ENCODE measurements at places on chromosomes 12 and 14.

- no peak for DNase-seq
Observed at GRCh38 chr12:47139000-47139681, 59.4 kb upstream of the AMIGO2 start.

DNA sequence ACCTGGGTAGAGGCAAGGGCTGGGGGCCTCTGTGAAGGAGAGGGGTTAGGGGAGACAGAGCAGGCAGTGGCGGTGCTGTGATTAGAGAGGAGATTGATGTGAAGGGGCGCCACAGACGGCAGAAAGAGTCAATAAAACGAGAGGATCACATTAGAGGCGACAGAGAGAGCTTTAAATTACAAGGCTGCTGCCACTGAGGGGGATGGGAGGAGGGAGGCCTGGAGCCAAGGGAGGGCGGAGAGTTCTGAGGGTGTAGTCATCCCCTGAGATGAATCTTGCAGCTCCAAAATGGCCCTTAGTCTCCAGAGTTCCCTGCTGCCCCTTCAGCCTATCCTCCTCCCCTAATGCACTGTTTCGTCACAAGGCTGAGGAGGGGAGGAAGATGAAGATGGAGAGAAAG is 12.8 kb downstream of the ZFHX2 start:
- no peak for DNase-seq

- DNase-seq, result no peak
Observed at GRCh38 chr12:109654357-109654756, 59.3 kb upstream of the FAM222A start.

DNA sequence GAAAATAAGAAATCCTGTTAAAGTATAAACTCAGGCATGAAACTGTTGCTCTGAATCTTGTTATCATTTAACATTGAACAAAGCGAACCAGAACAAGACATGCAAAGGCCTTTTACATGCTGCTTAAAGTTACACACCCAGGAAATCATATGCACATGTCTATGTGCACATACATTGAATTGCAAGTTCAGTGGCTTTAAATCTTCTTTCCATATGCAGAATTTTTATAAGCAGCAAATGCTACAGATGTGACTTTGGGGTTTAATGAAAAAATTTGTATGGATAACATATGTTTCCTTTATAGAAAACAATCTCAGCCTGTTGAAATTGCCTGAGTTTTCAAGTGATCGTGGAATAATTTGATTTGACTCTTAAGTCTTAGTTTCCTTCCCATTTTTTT is 193.9 kb downstream of the AEBP2 start:
- no peak for DNase-seq

DNA sequence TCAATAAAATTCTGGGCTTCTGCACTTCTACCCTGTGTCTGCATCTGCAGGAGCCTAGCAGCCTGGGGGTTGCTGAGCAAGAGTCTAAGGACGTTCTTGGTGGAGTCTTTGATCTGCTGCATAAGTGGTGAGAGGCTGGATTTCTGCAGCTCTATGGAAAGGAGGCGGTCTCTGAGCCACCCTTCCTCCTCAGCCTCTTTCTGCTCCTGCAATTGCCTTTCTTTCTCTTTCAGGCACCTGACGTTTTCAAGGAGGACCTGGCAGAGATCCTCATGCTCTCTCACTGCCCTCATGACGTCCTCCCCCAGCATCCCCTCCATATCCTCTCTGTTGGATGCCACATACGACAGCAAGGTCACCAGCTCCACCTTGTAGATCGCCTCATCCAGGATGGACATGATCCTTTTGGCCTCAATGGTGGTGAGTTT is 13.6 kb upstream of the TPCN1 start:
- DNase-seq, result peak; percentile 63

DNA sequence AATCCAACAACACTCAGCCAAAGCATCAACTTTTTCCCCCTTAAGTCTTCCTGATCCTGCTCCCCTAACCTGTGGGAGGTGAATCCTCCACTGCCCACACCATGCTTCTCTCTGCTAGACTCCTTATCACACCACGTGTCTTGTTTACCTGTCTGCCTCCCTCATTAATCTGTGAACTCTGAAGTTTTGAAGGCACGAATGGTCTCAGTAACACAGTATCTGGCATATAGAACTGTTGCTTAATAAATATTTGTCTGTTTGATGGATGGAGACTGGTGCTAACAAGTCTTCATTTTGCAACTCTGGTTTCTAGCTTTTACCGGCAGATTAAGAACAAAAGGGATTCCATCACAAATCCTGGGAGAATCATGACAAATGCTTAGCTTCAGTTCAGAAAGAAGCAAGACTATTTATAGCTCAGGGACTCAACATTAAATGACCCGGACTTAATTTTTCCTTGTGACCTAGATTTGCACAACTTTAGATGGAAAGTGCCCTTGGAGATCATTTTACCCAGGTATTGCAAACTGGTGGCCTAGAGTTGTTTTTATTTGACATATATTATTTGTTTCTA is 267.4 kb downstream of the APAF1 start:
- no peak for DNase-seq

- peak; percentile 60 for DNase-seq
Observed at GRCh38 chr14:51780006-51780692, 80.3 kb upstream of the GNG2 start.

GRCh38 chr12:132524405-132524804 is 34.5 kb downstream of the FBRSL1 start:
- no peak for DNase-seq

DNA sequence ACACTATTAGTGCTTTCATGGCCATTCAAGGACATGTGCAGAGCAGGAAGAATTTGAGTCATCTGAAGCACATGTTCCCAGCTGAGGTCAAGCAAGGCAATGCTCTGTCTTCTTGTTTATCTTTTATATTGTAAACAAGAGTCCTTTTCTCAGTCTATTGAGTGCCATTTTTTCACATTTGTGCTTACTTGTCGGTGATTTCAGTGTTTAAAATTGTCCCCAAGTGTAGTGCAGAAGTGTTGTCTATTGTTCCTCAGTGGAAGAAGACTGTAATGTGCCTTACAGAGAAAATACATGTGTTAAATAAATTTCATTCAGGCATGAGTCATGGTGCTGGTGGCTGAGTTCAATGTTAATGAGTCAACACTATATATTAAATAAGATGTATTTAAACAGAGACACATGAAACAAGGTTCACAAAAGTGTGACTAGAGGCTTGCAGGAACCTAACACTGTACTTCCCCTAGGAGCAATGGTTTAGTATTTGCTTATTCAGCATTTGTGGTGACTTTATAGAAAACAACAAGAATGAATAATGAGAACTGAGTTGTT is 391.1 kb downstream of the LRIG3 start:
- DNase-seq, result no peak

DNA sequence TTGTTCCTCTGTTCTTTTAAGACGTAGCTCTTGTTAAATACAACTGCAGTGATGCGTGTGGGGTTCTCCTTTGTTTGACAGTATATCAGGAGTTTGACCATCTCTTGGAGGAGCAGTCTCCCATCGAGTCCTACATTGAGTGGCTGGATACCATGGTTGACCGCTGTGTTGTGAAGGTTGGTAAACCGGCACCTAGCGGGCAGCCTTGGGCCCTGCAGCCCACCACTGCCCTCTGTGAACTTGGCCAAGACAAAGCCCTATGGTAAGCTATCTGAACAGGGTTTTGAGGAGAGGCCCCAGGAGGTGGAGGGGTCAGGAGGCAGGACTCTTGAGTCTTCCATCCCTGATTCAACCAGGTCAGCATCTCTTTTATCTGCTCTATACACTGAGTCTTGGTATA is 54.6 kb upstream of the RIC8B start:
- DNase-seq, result no peak

GRCh38 chr14:76516884-76517283 is 140.9 kb downstream of the ESRRB start:
- no peak for DNase-seq

DNA sequence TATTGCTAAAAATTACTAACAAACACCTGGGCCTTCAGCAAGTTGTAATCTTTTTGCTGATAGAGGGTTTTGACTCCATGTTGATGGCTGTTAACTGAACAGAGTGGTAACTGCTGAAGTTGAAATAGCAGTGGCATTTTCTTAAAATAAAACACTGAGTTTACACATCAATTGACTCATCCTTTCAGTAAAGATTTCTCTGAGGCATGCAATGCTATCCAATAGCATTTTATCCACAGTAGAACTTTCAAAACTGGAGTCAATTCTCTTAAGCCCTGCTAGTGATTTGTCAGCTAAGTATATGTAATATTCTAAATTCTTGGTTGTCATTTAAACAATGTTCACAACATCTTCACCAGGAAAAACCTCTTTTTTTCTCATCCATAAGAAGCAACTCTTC is 59.5 kb downstream of the CMAS start:
- DNase-seq, result no peak

DNA sequence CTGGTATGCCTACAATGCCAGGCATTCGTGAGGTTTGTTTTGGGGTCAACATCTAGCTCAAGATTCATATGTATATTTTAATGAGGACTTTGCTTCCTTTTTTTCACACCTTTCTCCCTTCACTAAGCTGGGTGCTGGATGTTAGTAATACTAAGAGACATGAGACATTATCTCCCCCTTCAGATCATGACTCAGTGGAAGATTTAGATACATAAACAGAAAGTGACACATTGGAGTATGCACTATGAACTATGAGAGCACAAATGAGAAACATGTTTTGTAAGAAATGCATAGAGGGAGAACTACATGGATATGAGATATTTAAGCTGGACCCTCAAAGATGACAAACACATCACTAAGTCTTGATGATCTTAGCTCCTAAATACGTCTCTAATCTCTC is 286.3 kb downstream of the RPAP3 start:
- no peak for DNase-seq

DNA sequence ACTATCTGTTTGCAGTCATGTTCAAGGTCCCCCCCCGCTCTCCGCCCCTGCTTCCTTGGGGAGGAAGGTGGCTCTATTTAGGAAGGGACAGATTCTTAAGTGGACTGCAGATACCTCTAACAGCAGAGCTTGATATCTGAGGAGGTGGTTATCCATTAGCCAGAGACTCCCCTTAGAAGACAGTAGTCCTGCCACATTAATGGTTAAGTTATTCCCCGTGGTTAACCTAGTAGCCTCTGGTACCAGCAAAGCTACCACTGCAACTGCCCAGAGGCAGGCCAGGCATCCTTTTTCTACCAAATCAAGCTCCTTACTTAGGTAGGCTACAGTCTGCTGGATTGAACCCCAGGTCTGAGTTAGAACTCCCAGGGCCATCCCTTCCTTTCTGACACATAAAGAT is 162.1 kb upstream of the AVPR1A start:
- DNase-seq, result no peak

DNA sequence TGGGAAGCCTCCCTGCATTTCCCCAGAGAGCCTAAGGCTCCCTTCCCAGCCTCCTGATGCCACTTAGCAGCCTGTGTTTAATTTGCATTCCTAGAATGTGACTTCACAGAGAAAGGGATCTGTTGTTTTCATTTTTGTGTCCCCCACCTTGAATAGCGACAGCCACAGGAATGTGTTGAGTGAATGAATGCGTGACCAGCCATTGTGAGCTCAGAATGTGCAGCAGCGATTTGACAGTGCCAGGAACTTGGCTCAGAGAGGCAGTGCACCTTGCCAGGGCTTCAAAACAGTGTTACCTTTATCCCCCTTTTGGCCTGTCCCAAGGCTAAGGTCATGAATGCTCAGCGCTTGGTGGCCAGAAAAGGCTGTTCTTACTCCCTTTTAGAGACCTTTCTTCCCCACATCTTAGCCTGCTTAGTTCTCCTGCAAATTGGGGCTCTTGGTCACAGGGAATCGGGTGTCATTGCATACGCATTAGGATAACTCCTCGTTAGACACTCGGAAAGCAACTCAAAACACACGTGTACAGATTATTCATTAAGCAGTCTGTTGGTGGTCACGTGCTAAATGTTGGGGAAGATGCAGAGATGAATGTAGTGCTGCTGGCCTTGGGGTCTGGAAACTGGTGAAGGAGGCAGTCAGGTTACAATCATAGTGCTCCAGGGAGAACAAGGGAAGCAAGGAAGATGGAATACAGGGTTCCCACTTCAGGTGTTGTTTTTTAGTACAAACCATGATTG is 9.8 kb downstream of the NTF3 start:
- DNase-seq, result no peak

- DNase-seq, result no peak
Observed at GRCh38 chr14:104505085-104506074, 74.2 kb upstream of the C14orf180 start.

GRCh38 chr12:48995086-48995879 is 3.9 kb downstream of the DDN start:
- DNase-seq, result no peak

- no peak for DNase-seq
Observed at GRCh38 chr12:4211372-4211771, 62.2 kb upstream of the CCND2 start.

- DNase-seq, result no peak
Observed at GRCh38 chr12:124603831-124604251, 36.4 kb upstream of the NCOR2 start.

GRCh38 chr12:111174251-111174960 is 194.5 kb downstream of the PHETA1 start:
- peak; percentile 84 for DNase-seq
